ENCODE measurements at places on chromosomes 1 and 21. TPM values are rescaled to one million over a fixed set of nuclear protein-coding genes. Genes with fewer than 3 reads are reported as not detected.

The MED8 gene
- 14.5 TPM for total RNA-seq

- no peak for DNase-seq
Measured at GRCh38 chr1:115492880-115493279, 148.9 kb upstream of the VANGL1 start.

DNA sequence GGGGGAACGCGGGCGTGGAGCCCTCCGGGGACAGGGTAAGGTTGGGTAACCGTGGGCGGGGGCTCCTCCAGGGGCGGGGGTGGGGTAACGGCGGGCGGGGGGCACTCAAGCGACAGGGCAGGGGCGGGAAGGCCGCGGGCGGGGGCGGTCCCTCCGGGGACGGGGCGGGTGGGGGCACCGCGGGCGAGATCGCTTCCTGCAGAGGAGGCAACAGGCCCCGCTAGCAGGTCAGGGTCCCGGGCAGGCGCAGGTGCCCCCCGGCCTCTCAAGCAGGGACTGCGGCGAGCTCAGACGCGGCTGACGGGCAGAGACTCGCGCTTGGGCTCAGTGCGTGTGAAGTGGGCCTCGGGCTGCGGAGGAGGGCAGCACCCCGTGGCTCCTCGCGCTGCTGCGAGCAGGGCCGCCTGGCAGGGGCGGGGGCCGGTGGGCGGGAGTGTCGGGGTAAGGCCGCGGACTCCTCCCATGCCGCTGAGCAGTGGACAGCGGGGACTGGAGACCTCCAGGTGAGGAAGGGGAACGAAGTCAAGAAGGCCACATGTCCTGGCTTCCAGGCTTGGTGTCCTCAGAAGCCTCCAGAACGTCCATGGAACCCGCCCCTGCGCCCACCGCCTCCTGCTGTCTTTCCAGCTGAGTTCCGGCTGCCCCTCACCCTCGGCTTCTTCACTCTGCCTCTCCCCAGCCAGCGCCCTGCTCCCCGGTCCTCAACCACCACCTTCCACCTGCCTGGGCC, 627 bp upstream of the GNB1 start:
- DNase-seq = peak; percentile 82

DNA sequence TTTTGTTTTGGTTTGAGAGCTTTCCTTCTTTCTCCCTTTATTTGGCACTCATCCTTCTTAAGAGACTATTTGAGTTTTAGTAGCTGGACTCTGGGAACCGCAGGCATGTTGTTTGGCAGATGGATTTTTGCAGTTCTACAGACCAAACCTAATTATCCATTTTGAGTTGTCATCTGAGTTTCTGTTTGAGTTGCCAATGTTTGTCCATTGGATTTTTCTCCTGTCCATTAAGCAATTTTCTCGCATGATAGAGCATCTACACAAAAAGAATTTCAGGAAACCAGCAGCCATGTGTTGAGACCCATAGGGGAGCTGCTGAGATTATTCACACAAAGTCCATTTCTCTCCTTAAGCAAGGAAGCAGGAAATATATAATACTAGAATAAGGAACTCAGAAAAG, 17.2 kb upstream of the CXADR start:
- DNase-seq = no peak

- no peak for DNase-seq
Measured at GRCh38 chr1:176791906-176792305, 328.9 kb downstream of the PAPPA2 start.
